ENCODE measurements at places on chromosomes 12 and 14.
A peak's percentile ranks its signal among the peaks of the same experiment; 100 is the strongest.

DNA sequence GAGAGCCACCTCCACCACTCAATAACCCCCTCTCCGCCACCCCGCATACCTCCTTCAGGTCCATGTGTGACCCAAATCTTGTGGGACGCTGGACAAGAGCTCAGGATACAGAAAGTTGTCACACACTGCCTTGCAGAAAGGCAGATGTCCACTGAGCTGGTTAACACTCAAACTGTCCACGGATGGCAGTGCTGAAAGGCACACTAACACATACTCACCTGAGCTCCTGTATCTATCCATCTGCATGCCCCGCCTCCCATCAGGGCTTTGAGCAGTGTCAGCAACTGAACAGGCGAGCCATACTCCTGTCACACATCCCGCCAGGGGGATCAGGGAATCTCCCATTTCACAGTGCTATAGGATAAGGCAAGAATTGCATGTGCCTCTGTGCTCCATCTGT is 642.0 kb downstream of the GALC start:
- H3K27me3 ChIP-seq = no peaks in the 10 kb centered on the region
- no peaks in the 10 kb centered on the region for H3K4me1 ChIP-seq

DNA sequence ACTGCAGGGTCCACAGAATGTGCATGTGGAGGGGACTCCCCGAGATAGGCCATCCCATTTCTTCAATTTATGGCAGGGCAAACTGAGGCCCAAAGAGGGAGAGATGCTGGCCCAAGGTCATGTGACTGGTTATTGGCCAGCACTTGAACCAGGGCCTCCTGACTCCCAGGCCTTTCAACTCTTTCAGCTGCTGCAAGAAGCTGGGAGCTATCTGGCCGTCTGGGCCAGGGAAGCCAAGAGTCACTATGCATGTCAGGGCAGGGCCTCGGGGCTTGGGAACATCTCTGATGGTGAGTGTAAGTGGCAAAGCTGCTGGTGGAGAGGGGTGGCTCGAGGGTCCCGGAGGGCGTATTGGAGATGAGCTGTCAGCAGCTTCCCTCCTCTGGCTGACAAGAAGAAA is 9.5 kb upstream of the LTBP2 start:
- no peak overlapping the region for H3K4me3 ChIP-seq
- peaks cover 40% of the 10 kb centered on the region for H3K4me1 ChIP-seq
- H3K36me3 ChIP-seq = no peaks in the 10 kb centered on the region
- DNase-seq = no peak
- peak overlapping the region; percentile 81 for H3K27ac ChIP-seq

- H3K4me1 ChIP-seq = no peaks in the 10 kb centered on the region
- no peak overlapping the region for H3K27ac ChIP-seq
- no peak for DNase-seq
Observed at GRCh38 chr14:92969430-92969829, 46.5 kb downstream of the CHGA start.

DNA sequence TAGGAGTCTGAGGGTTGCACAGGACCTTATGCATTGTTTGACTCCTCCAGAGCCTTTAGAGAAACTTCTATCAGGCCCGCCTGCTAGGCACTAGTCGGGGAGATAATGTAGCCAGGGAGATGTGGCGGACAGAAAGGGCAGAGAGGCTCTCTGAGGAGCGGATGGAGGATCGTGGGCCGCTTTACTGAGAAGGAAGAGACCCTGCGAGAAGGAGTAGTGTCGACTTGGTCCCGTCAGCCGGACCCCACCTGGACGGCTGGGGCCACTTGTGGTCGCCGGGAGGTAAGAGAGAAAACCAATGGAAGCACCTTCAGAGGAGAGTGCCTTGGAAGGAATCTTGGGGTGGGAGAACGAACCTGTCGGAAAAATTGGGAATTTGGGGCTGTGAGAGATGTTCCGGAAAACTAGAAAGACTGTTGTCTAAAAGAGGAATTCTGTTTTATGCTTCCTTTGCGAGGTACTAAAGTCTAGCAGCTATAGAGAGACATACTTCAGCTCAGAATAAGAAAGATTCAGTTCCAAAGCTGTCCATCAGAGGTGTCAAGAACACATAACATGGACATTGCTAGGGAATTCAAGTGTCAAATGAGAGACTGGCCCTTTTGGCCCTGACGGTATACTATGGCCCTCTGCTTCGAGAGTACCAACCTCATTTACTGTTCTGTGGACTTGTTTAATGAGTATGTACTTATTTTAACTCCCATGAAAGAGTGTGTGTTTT is 660 bp upstream of the MCRS1 start:
- peaks cover 24% of the 10 kb centered on the region for H3K36me3 ChIP-seq
- H3K4me3 ChIP-seq = peak overlapping the region; percentile 89
- H3K4me1 ChIP-seq = peaks cover 2% of the 10 kb centered on the region
- H3K27ac ChIP-seq = peak overlapping the region; percentile 1

GRCh38 chr12:93760275-93760875 is 83.2 kb downstream of the CRADD start:
- no peak overlapping the region for H3K27ac ChIP-seq
- no peaks in the 10 kb centered on the region for H3K27me3 ChIP-seq
- H3K4me3 ChIP-seq = no peak overlapping the region
